ENCODE measurements at places on chromosomes 4 and X. TPM values are rescaled to one million over a fixed set of nuclear protein-coding genes. Genes with fewer than 3 reads are reported as not detected.
A peak's percentile ranks its signal among the peaks of the same experiment; 100 is the strongest.

The GNRHR gene
- not detected for total RNA-seq

The DOCK11 gene
- total RNA-seq: 24.8 TPM

GRCh38 chrX:100381619-100382018, 28.5 kb downstream of the PCDH19 start:
- DNase-seq: no peak
- no peak overlapping the region for H3K27ac ChIP-seq
- no peaks in the 10 kb centered on the region for H3K4me1 ChIP-seq
- H3K36me3 ChIP-seq: no peaks in the 10 kb centered on the region
- no peaks in the 10 kb centered on the region for H3K27me3 ChIP-seq

GRCh38 chrX:6228720-6229119, at the start of gene NLGN4X:
TSS of gene NLGN4X (minus strand) at chrX:6228867. CDS start at chrX:6151466, 77,401 bp downstream.
- H3K36me3 ChIP-seq: no peaks in the 10 kb centered on the region
- peaks cover 39% of the 10 kb centered on the region for H3K27me3 ChIP-seq
- no peak within 1 kb of the TSS for H3K4me3 ChIP-seq
- no peak for DNase-seq
- H3K27ac ChIP-seq: no peak within 1 kb of the TSS

DNA sequence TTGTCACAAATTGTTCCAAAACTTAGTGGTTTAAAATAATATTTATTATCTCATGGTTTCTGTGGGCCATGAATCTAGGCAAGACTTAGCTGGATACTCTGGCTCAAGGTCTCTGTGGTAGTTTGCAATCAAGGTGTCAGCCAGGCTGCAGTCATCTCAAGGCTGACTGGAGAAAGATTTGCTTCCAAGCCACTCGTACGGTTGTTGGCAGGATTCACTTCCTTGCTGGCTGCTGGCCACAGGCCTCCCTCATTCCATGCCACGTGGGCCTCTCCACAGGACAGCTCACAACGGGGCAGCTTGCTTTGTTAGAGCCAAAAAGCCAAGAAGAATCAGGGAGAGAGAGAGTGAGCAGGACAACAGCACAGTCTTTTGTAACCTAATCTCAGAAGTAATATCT, 101.4 kb downstream of the WWC2 start:
- DNase-seq: peak; percentile 87
- H3K4me1 ChIP-seq: peaks cover 19% of the 10 kb centered on the region
- H3K4me3 ChIP-seq: no peak overlapping the region
- H3K27ac ChIP-seq: peak overlapping the region; percentile 85
- no peaks in the 10 kb centered on the region for H3K27me3 ChIP-seq

DNA sequence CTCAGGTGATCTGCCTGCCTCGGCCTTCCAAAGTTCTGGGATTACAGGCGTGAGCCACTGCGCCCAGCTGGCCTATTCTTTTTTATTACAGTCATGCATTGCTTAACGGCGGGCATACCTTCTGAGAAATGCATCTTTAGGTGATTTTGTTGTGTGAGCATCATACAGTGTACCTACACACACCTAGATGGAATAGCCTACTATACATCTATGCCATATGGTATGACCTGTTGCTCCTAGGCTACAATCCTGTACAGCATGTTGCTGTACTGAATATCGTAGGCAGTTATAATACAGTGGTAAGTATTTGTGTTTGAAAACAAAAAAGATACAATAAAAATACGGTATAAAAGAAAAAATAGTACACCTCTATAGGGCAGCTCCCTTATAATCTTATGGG, 6.0 kb downstream of the STAG2 start:
- no peak overlapping the region for H3K27ac ChIP-seq
- no peak overlapping the region for H3K4me3 ChIP-seq
- DNase-seq: no peak
- no peaks in the 10 kb centered on the region for H3K36me3 ChIP-seq

- H3K27ac ChIP-seq: no peak overlapping the region
- H3K4me1 ChIP-seq: peaks cover 6% of the 10 kb centered on the region
- no peak overlapping the region for H3K4me3 ChIP-seq
- H3K36me3 ChIP-seq: peaks cover 1% of the 10 kb centered on the region
Measured at GRCh38 chrX:51837451-51837850, 56.0 kb upstream of the MAGED1 start.

- no peaks in the 10 kb centered on the region for H3K4me1 ChIP-seq
- H3K36me3 ChIP-seq: no peaks in the 10 kb centered on the region
- no peak overlapping the region for H3K4me3 ChIP-seq
- H3K27me3 ChIP-seq: no peaks in the 10 kb centered on the region
- DNase-seq: no peak
Measured at GRCh38 chr4:27720010-27720766, 859.5 kb downstream of the STIM2 start.

The CYTL1 gene
- total RNA-seq: 82.4 TPM

The BST1 gene
- 0.54 TPM for total RNA-seq

DNA sequence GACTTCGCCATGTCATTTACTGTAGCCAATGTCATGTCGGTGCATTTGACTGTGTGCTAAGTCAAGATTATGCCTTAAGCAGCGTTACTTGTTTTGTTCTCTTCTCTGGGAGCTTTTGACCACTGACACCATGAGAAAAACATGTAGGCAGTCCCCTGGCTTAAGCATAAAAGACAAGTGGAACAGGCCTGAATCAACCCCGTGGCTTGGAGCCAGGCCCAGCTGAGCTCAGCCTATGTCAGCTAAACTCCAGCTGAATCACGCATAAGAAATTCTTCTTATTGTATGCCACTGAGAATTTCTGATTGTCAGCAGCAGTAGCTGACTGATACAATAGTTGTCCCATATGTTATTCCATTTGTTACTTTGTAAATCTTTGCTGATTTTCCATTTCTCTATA, 261.9 kb downstream of the CBLL2 start:
- H3K27ac ChIP-seq: no peak overlapping the region
- H3K27me3 ChIP-seq: peaks cover 10% of the 10 kb centered on the region
- H3K4me1 ChIP-seq: peaks cover 4% of the 10 kb centered on the region
- H3K36me3 ChIP-seq: no peaks in the 10 kb centered on the region
- no peak overlapping the region for H3K4me3 ChIP-seq
- DNase-seq: no peak

DNA sequence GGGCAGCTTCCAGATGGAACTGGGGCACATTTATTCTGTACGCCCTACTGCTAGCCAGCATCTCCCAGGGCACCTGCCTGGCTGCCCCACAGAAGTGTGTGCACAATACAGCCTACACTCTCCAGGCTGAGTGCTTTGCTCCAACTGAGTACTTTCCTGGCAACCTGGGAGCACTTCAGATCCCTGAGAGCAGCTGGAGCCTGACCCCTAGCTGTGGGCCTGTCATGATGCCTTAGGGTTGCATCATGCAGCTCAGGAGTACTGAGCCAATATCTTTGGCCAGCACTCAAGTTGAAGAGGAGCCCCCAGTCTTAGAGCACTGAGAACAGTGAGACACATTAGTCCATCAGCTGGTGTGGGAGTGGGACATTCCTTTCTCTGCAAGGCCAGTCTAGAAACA, 321.9 kb downstream of the CFAP47 start:
- no peak overlapping the region for H3K27ac ChIP-seq
- H3K4me1 ChIP-seq: no peaks in the 10 kb centered on the region
- no peak for DNase-seq

GRCh38 chr4:24722026-24722568, 73.3 kb upstream of the SOD3 start:
- no peaks in the 10 kb centered on the region for H3K4me1 ChIP-seq
- no peaks in the 10 kb centered on the region for H3K36me3 ChIP-seq
- no peak for DNase-seq
- peaks cover 32% of the 10 kb centered on the region for H3K27me3 ChIP-seq

GRCh38 chr4:76639288-76639687, 204.3 kb downstream of the SHROOM3 start:
- no peaks in the 10 kb centered on the region for H3K36me3 ChIP-seq
- H3K4me3 ChIP-seq: no peak overlapping the region
- H3K4me1 ChIP-seq: peaks cover 10% of the 10 kb centered on the region
- DNase-seq: no peak

DNA sequence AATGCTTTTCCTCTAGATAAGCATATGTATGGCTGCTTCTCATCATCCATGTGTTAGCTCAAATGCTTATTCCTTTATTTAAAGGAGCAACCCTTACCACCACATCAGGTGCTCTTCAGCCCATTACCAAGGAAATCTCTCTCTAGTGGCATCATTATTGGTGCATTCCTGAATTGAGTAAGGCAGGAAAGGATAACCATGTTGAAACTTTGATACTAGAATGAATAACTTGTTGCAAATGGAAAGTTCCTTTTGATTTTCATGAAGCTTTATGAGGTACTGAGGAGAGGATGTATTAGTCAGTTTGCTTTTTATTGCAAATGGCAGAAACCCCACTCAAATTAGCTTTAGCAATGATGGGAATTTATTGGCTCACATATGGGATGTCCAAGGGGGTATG, 212.3 kb upstream of the FGF13 start:
- no peak overlapping the region for H3K27ac ChIP-seq
- DNase-seq: no peak
- H3K4me1 ChIP-seq: no peaks in the 10 kb centered on the region
- no peak overlapping the region for H3K4me3 ChIP-seq
- no peaks in the 10 kb centered on the region for H3K27me3 ChIP-seq
- no peaks in the 10 kb centered on the region for H3K36me3 ChIP-seq

- no peaks in the 10 kb centered on the region for H3K27me3 ChIP-seq
- no peak for DNase-seq
Measured at GRCh38 chr4:76606645-76607265, 171.7 kb downstream of the SHROOM3 start.

- no peak overlapping the region for H3K27ac ChIP-seq
- H3K36me3 ChIP-seq: no peaks in the 10 kb centered on the region
- no peak overlapping the region for H3K4me3 ChIP-seq
- no peaks in the 10 kb centered on the region for H3K27me3 ChIP-seq
- peaks cover 24% of the 10 kb centered on the region for H3K4me1 ChIP-seq
Measured at GRCh38 chr4:138404251-138404650, 162.1 kb upstream of the SLC7A11 start.

GRCh38 chr4:70703619-70704214, 15.4 kb downstream of the UTP3 start:
- no peaks in the 10 kb centered on the region for H3K27me3 ChIP-seq
- no peak for DNase-seq
- peaks cover 23% of the 10 kb centered on the region for H3K4me1 ChIP-seq
- peak overlapping the region; percentile 79 for H3K4me3 ChIP-seq
- H3K36me3 ChIP-seq: no peaks in the 10 kb centered on the region

GRCh38 chr4:730511-730910, 24.9 kb downstream of the PCGF3 start:
- H3K4me3 ChIP-seq: no peak overlapping the region
- peaks cover 16% of the 10 kb centered on the region for H3K4me1 ChIP-seq
- H3K27ac ChIP-seq: no peak overlapping the region
- H3K36me3 ChIP-seq: peaks cover 30% of the 10 kb centered on the region
- H3K27me3 ChIP-seq: no peaks in the 10 kb centered on the region

The USP17L17 gene
- not detected for total RNA-seq

The GUCY1B1 gene
- total RNA-seq: 13.2 TPM

The SERTM2 gene
- total RNA-seq: not detected

- no peak overlapping the region for H3K27ac ChIP-seq
- H3K27me3 ChIP-seq: peaks cover 14% of the 10 kb centered on the region
- H3K4me1 ChIP-seq: no peaks in the 10 kb centered on the region
- no peak for DNase-seq
Measured at GRCh38 chr4:156085100-156085499, 131.4 kb upstream of the CTSO start.

DNA sequence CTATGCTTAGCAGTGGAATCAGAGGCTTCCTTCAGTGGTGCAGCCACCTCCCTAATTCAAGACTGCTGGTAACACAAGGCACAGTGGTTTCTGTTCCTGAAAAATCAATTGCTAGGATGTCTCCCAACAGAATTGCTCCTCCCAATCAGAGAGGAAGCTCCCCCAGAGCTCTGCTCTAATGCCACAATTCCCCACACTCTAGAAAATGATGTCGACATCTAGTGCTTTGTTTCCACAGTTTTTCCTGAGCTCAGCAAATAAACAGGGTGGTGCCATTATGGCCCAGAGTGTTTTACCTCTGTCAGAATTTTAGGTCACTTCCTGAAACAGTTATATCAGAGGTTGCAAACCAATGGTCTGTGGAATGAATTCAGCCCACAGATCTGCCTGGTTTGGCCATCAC, 24.7 kb downstream of the TAB3 start:
- no peaks in the 10 kb centered on the region for H3K27me3 ChIP-seq
- no peak for DNase-seq
- H3K4me1 ChIP-seq: no peaks in the 10 kb centered on the region
- no peak overlapping the region for H3K27ac ChIP-seq
- H3K36me3 ChIP-seq: peaks cover 3% of the 10 kb centered on the region

The BTC gene
- total RNA-seq: 0.21 TPM

The CLCN4 gene
- 3.7 TPM for total RNA-seq

- H3K4me1 ChIP-seq: peaks cover 10% of the 10 kb centered on the region
- DNase-seq: no peak
- no peak overlapping the region for H3K27ac ChIP-seq
- no peaks in the 10 kb centered on the region for H3K27me3 ChIP-seq
- no peak overlapping the region for H3K4me3 ChIP-seq
- H3K36me3 ChIP-seq: peaks cover 3% of the 10 kb centered on the region
Measured at GRCh38 chr4:82708982-82709381, 89.6 kb downstream of the SCD5 start.

DNA sequence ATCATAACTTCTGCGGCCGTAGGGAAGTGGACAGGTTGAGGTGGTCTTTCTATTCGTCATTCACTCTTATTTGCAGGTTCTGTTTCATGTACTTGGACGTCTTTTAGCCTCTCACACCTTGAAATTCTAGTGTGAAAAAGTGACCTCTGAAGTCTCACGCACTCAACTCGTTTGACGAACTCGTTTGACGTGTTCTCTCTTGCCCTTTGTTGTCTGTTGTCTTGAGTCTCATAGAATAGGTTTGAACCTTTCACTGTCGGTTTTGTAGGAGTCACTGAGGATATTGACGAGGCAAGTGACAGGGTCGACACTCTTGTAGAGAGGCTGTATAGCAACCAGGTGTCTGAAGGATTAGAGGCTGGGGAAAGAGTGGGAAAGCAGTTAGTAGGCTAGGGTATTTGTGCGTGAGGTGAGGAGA, 1.1 kb upstream of the PGRMC2 start:
- H3K27ac ChIP-seq: peak overlapping the region; percentile 90
- no peak for DNase-seq
- H3K27me3 ChIP-seq: no peaks in the 10 kb centered on the region
- peaks cover 4% of the 10 kb centered on the region for H3K36me3 ChIP-seq
- H3K4me3 ChIP-seq: peak overlapping the region; percentile 89

DNA sequence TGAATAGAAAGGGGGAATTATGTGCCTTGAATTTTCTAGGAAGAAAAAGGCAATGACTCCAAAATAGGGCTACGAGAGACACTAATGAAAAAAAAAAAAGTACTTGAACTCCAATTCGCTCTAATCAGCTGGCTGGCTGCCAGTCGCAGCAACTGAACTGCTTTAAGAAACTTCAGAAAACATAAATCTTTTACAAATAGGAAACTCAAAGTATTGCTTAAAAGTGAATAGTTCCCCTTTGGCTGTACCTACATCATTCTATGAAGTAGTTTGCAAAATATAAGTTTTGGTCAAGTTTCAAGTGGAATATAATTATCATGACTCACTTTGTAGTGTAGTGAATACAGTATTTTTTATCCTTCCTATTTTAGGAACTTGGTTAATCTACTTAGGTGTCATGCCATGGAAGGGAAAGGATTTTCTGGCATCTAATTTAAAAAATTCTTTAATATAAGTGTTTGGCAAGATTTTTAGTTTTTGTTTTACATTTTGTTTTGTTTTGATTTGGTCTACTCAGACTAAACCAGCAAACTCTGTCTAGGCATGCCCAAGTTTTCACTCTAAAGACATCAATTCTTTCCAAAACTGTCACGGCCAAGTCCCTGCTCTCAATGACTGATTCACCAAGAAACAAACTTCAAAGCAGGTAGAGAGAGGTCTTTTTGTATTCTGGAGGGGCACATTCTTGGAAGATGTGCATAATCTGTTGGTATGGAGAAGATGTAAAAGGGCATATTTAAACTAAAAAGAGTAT, 382.4 kb upstream of the GALNT7 start:
- peaks cover 14% of the 10 kb centered on the region for H3K4me1 ChIP-seq
- no peak overlapping the region for H3K4me3 ChIP-seq
- H3K36me3 ChIP-seq: no peaks in the 10 kb centered on the region
